ENCODE measurements at places on chromosomes 5 and 9.

GRCh38 chr5:72376381-72376780, 56.2 kb downstream of the PTCD2 start:
- no peak for DNase-seq

DNA sequence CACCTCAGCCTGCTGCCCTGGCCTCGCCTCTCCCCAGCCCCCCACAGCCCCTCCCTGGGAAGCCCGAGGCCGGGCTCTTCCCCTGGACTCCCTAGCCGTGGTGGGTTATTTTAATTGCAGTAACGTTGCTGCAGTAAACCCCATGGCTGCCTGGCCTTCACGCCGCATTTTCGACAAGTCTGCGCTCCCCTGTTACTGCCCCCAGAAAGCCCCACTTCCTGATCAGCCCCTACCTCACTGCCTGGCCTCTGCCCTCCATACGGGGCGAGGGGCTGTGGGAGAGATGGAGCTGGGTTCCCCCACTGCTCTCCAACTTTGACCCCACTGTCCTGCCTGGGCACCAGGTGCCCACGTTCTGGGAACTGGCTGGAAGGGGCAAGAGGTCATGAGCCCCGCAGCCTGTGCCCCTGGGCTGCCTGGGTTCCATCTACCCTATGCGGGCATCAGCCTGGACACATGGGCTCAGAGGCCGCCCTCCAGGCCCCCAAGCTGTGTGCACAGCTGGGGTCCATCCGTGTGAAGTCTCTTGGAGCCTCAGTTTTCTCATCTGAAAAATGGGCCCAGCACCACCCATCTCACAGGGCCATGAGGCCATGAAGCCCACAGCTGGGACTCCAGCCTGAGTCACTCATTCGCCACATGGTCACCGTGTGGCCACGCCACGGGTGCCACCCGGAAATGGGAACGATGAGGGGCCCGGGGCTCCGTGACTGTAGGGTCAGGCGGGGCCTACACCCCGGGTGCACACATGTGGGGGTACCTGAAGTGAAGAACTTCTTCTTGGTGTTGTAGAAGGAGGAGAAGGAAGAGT, 11.5 kb downstream of the EGFL7 start:
- DNase-seq: no peak

GRCh38 chr5:57524348-57525060, 41.9 kb upstream of the ACTBL2 start:
- DNase-seq: no peak

DNA sequence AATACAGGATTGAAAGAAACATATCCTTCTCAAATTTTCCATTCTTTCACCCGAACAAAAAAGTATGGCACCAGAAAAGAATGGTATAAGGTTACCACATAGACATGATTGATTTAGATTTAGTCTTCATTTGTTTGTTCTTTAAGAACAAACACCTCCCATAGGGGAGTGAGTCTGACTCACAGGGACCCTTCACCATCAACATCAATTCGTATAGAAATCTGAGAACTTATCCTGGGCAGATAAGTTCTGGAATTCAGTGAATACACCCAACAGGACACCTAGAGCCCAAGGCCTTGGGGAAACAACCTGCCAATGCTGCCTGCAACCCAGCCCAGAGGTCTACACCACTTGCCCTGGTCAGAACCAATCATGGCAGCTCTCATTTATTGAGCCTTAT, 46.2 kb downstream of the LHFPL2 start:
- DNase-seq: no peak

GRCh38 chr9:26863074-26863473, 29.5 kb downstream of the CAAP1 start:
- DNase-seq: no peak

DNA sequence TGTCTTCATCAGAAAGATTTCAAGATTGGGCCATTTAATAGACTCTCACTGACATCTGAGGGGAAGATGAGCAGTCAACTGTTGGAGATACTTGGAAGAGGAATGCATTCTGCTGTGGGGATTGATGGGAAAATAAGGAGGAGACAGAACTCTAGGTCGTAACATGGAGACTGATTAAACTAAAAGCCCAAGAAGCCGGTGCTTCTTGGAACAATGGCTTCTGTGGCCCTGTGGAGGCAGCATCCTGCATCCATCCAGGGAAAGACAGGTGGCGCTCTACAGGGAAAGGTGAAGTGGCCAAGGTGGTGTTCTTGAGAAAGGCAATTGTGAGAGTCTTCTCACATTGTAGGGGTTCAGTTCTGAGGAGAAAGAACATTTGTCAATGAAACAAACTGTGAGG, 31.3 kb downstream of the ZFAND5 start:
- no peak for DNase-seq
